H4 (cell line): ENCODE measurements at places on chromosomes 2 and 18.
A peak's percentile ranks its signal among the peaks of the same experiment; 100 is the strongest.

GRCh38 chr2:2253172-2254016 lies 77.7 kb downstream of the MYT1L start:
- DNase-seq: no peak

GRCh38 chr2:178397002-178397605 lies 53.9 kb downstream of the PRKRA start:
- DNase-seq: peak; percentile 26

DNA sequence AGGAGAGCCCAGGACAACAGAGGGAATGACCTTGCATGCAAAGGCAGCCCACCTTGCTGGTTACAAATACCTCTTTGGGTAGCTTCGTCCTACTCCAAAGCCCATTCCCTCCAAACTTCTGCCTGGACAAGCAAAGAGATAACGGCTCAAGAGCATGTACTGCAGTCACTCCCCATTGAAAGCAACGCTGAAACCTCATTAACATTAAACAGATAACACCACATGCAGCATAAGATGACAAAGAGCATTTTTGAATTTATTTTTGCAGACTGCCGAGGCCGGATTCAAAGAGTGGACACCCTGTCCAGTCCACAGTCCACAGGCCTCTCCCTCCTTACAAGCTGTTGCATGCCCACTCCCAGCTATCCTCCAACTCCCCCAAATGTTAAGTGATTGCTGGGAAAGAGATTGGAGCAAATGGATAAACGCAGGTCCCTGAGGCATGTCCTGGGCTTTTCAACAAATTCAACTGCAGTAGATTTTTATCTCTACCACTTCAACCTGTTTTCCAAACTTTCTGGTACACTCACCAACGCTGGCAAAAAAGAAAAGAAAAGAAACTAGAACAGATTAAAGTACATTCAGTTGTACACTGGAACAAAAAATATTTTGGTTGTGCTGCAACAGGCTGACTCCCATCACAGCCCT lies 40.1 kb downstream of the MREG start:
- DNase-seq: no peak

DNA sequence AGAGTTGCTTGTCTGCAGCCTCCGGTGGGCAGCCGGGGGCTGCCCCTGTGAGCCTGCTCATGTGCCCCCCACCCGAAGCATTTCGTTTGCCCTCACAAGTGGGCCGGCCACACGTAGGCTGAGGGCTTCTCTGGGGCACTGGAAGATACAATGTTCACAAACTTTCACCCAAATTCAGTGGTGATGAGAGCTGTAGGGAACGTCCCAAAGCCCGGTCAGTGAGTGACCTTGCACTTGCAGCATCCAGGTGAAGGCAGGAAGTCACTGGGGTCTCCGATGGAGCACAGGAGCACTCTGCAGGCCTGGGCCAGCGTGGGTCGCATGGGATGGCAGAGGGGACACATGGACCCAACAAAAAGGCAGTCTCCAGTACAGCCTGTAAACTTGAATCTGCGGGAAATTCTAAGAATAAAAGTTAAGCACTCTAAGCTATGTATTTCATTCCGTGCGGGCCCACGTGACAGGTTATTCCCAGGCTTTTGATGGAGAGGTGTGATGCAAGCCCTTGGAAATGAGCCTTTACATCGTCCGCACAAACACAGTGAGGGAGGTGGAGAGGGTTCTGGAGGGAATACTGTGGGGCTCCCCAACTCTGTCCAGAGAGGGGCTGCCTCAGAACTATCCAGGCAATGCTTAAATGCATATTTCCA lies 42.5 kb downstream of the CNGA3 start:
- DNase-seq: no peak

DNA sequence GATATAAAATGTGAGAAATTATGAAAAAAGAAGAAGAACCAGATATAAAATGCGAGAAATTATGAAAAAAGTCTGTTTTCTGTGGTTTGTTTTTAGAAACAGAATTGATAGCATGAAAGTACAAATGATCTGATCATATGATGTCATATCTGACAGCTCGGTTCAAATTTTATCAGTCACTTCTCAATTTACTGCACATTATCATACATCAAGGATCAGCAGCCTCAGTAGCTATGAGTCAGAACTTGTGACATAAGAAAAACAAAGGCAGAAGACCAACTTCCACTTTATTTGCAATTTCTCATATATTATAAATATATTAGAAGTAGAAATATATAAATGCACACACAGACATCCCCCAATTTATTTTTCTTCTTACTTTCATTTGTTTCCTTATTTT lies 634.0 kb downstream of the LRP1B start:
- no peak for DNase-seq

- DNase-seq: no peak
These were observed 424.9 kb downstream of the PID1 start for GRCh38 chr2:228846161-228846560.

GRCh38 chr18:33560686-33561370 lies 17.2 kb upstream of the ASXL3 start:
- peak; percentile 34 for DNase-seq

DNA sequence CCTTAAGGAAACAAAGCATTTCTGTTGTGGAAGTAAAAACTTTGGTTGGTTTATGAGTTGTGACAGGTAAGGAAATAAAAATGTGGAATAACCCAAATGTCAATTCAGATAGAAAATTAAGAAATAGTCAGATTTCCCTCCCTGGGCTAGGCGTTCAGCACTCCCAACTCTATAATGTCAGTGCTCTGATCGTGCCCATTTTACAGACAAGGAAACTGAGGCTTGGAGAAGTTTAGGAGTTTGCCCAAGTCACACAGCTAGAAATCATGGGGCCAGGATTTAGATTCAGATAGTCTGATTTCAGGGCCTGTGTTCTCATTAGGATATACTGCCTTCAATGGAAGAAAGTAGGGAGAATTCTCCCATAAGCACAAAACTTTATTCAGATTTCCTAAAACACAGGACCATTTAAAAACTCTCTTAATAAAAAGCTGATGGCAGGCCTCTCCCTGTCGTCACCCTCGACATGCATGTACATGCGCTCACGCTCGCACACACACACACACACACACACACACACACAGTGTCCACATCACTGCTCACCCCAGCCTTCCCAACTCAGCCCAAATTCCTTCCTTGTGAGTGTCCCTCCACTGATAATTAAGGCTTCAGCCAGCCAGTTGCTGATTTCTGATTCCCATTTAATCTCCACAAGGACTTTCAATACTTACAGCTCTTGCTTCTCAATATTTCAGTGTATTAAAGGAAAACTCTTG lies 49.1 kb upstream of the SLC14A2 start:
- DNase-seq: no peak

- no peak for DNase-seq
These were observed 2.3 kb upstream of the SERPINB11 start for GRCh38 chr18:63700501-63700900.

GRCh38 chr2:163675388-163675787 lies 60.4 kb downstream of the FIGN start:
- DNase-seq: no peak

- no peak for DNase-seq
These were observed 89.6 kb downstream of the GCA start for GRCh38 chr2:162433491-162433890.

- DNase-seq: peak; percentile 24
These were observed 811.6 kb downstream of the PLCL1 start for GRCh38 chr2:198615972-198616371.

GRCh38 chr2:119225105-119225865 lies 1.7 kb downstream of the STEAP3 start:
- DNase-seq: no peak

GRCh38 chr2:236861196-236861875 lies 224.4 kb upstream of the COPS8 start:
- no peak for DNase-seq

GRCh38 chr18:10878703-10879102 lies 270.7 kb downstream of the PIEZO2 start:
- DNase-seq: no peak

DNA sequence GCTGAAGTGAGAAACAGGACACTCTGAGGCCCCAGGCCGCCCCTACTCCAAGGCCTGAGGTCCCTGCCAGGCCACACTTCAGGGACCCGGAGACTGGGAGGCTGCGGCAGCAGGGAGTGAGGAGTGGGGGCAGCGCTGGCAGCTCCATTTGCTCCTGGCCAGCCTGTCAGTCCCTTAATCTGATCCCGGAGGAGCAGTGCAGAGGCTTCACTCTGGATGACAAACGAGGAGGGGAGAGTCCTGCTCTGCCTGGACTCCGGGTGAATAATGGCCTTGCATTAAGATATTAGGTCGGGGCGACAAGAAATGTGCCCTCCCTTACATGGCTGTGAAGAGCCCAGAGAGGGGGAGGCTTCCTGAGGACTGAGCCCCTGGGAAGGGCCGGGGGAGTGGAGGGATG lies 14.3 kb upstream of the PRSS56 start:
- DNase-seq: no peak

GRCh38 chr2:43467891-43468290 lies 127.9 kb downstream of the THADA start:
- DNase-seq: no peak

DNA sequence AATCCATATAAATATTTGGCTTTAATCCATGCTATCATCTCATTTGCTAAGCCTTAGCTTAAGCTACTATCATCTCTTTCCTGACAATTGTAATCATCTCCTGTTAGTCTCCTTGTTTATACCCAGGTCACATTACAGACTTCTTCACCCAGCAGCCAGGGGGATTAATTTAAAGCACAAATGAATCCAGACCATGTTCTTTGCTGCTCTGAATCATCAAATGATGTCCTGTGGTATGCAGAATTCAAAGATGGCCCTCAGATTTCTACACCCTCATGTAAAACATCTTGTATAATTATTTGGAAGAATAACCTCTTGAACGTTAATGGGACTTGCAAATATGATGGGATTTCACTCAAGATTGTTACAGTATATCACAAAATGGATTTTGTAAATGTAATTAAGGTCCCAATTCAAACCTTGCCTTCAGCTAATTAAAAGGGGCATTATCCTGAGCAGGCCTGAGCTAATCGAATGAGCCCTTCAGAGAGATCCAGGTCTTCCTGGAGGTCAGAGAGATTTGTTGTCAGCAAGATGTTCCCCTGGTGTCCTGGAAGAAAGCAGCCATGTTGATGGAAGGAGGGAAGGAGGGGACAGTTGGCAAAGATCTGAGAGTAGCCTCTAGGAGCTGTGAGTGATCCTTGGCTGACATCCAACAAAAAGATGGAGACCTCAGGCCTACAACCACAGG lies 241.1 kb upstream of the MMADHC start:
- DNase-seq: no peak

- DNase-seq: peak; percentile 58
These were observed 106.4 kb downstream of the POLE4 start for GRCh38 chr2:75064691-75065396.

GRCh38 chr2:136238286-136239078 lies 120.5 kb upstream of the CXCR4 start:
- DNase-seq: peak; percentile 77

DNA sequence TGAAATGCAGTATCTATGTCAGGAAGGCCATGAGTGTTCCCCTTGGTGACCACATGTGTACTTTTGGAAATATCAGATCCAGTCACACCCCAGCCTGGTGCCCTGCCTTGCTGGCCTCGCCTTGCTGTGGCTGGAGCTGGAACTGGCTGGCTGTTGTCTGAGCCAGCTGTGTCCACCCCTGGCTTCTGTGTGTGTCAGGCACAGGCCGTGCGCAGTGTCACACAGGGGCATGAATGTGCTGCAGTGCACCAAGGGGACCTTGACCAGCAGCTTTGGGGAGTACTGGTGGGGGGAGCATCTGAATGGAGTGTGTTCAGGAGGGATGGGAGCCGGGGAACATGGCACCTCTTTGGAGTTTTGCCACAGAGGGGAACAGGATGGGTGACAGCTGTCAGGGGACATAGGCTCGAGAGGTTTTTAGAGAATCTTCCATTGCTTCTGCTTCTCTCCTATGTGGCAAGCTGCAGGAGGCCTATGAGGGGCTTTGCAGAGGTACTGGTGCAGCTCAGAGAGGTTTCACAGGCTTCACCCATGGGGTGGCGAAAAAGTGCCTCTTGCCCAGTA lies 44.7 kb upstream of the FAHD2A start:
- DNase-seq: no peak

DNA sequence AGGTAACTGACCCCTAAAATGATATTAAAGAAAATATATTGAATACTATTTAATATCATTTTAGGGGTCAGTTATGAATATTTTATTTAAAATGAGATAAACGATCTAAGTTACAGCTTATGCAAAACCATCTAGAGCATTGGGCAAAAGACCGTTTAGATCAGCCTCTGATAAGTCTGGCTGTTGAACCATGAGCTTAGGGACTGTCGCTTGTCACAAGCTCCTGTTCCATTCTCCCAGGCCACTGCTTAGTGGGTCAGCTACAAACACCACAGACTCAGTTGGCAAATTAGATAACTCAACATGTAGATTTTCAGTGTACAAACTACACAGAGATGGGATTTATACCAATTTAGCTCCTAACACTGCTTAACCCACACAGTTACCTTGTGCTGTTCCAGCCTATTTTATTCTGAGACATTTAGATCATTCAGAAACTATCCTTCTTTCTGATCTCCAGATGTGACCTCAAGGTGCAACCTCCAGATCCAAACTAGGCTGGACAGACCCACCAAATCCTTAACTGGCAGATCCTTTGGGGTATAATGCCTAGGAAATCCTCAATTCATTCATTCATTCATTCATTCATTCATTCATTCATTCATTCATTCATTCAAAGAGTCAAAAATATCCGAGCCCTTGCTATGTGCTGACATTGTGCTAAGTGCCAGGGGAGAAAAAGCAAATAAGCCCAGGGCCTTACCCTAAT lies 82.8 kb downstream of the HRH4 start:
- DNase-seq: no peak

- no peak for DNase-seq
These were observed 39.2 kb downstream of the TRIP12 start for GRCh38 chr2:229882583-229882982.

DNA sequence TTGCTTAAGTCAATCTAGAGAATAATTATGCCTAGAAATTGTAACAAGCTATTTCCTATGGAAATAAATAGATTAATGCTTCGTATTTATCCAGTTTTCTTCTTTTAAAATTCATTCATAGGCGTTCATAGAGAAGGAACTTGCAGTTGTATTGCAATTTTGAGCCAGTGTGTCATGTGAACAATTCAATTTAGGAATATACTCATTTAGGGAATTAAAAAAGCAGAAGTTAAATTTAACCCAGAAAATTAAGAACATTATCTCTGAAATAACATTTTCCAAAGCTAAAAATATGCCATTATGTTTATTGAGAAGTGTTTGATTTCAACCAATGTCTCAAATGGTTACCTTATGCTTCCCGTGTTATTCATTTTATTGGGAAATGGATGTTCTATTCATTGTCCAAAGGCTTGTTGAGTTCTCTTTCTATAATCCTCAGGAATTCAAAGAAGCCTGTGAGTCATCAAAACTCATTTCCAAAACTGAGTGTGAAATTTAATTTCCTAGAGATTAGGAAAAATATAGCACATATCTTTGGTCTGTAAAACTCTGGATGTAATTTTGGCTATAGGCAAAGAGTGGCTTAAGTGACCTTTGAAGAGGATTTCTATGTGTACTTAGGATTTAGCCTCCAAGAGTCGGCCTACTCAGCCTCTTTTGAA lies 99.7 kb downstream of the SLC8A1 start:
- DNase-seq: no peak

- DNase-seq: peak; percentile 35
These were observed 1.2 kb downstream of the SERTAD2 start for GRCh38 chr2:64652231-64653108.
